SW 1271 (cell line): ENCODE measurements at places on chromosomes 12 and 14.

- no peak for DNase-seq
Observed at GRCh38 chr12:120116441-120116791, at the start of gene RAB35. TSS of gene RAB35 (minus strand) at chr12:120116753. CDS start at chr12:120116650, 103 bp downstream.

GRCh38 chr12:44063671-44064070 lies 227.8 kb downstream of the TMEM117 start:
- no peak for DNase-seq

- DNase-seq = no peak
Observed at GRCh38 chr12:124493809-124494750, 73.3 kb downstream of the NCOR2 start.

GRCh38 chr12:79549531-79550271 lies 141.1 kb downstream of the PAWR start:
- DNase-seq = no peak

DNA sequence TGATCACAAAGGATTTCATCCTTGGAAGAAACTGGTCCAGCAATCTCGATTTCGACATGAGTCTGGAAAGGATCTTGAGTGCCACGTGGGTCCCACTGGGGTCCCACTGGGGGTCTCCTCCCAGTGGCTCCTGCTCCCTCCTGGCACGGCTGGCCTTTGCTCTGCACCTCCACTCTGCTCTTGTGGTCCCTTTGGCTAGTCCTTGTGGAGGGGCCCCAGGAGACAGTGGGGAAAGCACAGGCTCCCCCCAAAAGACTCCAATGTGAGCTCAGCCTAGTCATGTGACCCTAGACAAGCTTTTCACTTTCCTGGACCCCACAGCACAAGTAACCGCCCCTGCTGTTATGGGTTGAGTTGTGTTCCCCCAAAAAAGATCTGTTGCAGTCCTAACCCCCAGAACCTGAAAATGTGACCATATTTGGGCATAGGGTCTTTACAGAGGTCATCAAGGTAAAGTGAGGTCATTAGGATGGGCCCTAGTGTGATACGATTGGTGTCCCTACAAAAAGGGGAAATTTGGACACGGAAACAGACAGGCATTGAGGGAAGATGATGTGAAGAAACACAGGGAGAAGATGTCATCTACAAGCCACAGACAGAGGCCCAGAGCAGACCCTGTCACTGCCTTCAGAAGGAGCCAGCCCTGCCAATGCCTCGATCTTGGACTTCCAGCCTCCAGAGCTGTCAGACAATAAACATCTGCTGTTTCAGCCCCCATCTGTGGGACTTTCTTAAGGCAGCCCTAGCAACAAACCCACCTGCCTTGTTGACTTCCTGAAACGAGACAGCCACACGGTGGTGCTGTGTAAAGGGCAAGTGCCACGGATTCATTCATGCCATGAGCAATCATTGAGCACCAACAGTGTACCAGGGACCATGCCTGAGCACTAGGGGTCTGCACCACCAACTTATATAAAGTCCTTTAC lies 23.8 kb upstream of the PPP2R5C start:
- DNase-seq = no peak

DNA sequence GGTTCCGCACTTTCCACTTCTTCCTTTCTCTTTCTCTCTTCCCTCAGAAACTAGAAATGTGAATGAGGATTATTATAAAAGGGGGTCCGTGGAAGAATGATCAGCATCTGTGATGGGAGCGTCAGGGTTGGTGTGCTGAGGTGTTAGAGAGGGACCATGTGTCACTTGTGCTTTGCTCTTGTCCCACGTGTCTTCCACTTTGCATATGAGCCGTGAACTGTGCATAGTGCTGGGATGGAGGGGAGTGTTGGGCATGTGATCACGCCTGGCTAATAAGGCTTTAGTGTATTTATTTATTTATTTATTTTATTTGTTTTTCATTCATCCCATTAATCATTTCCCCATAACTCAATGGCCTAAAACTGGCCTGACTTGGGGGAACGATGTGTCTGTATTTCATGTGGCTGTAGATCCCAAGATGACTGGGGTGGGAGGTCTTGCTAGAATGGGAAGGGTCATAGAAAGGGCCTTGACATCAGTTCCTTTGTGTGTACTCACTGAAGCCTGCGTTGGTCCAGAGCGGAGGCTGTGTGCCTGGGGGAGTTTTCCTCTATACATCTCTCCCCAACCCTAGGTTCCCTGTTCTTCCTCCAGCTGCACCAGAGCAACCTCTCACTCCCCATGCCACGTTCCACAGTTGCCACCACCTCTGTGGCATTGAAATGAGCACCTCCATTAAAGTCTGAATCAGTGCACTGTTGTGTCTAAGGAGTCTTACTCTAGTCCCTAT lies 4.6 kb upstream of the ATN1 start:
- DNase-seq = no peak

- no peak for DNase-seq
Observed at GRCh38 chr12:48281811-48282210, 68.9 kb downstream of the ZNF641 start.

DNA sequence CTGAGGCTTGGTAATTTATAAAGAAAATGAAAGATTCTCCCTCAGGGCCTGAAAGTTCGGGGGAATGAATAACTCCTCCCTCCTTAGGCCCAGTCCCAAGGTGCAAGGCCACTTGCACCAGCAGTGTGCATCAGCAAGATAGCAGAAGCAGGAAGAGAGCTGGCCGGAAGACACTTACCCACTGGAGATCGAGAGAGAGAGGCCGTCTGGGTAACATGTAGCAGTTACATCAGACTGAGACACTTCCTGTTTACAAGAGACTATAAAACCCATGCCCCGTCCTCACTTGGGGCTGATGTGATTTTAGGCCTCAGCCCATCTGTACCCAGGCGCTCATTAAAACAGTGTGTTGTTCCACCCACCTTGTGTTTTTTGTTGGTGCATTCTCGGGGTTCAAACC lies 85.2 kb downstream of the TMTC3 start:
- DNase-seq = no peak

GRCh38 chr14:68784226-68784910 lies 8.5 kb downstream of the ZFP36L1 start:
- no peak for DNase-seq

DNA sequence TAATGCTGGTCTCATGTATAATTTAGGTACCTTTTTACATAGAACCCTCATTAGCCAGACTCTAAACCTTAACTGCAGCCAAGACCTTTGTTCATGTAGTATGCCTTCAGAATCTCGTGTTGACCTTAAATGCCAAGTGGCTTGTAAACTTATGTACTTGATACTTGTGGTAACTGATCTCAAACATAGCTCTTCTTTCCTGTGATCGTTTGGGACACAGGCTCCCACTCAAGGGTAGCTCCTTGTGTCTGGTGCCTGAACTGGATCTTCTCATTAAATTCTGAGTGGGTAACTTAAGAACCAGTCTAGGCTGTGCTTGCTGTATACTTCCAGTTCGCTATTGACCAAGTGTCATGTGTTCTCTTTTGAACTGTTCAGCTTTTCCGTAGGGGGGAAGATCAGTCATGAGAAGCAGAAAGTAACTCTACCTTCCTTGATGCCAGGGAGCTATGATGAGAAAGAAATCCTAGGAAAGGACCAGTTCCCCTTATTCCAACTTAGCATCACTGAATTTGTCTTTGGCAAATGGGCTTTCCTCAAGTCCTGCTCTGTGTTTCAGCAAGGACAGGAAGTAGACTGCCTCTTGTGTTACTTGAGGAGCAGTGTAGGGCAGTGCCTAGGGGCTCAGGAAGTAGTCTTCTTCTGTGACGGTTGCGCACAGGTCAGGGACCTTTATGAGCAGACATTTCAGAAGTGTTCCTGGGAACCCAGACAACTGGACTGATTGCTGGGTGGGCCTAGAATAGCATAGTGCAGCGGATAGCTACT lies 2.5 kb downstream of the LGALS3 start:
- DNase-seq = no peak

DNA sequence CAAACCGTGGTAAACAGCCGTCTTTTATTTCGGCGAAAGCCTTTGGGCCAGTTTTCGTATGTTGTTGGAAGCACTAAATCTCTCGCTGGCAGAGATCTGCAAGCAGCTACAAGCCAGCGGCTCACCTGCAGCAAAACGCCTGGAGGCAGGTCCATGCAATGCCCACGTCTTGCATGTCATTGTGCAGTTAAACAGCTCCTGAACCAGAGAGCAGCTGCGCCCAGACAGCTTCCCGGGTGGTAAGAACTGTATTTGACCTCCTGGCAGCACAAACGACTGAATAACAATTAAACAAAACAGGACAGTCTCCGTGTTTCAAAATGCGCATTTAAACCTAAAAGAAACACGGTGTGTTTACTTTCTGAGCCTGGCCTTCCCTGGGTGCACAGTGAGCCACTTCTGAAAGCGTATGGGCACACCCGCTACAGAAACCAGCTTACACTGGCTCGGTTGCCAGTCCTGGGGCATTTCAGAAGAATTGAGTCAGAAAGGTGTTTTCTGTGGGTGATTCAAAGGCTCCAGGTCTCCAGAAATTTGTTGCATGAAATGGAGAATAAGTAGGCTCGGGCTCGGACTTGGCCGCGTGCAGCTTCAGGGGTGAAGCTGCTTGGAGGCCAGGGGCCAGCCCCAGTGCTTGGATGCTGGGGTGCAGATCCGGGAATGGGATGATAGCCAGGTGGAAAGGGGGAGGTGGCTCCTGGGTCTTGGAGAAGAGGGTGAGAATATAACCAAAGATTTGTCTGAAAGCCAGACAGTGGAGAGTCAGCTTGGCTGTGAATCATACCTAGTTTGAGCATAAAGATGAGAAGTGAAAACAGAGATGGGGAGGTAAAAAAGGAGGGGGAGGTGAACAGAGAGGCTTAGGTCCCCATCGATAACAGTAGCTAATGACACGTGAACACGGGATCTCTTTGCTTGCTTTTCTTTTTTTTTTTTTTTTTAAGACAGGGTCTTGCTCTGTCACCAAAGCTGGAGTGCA lies 24.9 kb upstream of the FZD10 start:
- DNase-seq = no peak

GRCh38 chr14:90784621-90785270 lies 31.5 kb downstream of the TTC7B start:
- DNase-seq = no peak

GRCh38 chr12:25052196-25052913 lies 103.5 kb upstream of the BCAT1 start:
- DNase-seq = no peak

- no peak for DNase-seq
Observed at GRCh38 chr14:60396718-60397343, 89.0 kb downstream of the C14orf39 start.

DNA sequence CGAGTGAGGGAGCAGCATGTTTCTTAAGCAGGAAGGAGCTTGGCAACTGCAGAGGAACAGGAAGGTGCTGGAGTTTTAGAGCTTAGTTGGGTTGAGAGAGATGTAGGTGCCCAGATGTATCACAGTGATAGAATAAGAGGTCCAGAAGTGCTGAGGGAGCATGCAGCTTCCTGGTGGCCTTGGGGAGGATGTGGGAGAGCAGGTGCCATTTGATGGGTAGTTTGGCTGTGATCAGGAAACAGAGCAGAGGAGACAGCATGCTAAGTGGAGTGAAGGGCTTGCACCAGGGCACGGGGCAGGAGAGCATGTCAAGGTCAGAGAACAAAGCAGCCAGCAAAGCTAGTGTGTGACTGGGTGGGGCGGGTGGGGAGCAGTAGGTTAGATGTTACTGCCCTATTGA lies 74.8 kb downstream of the PAPOLA start:
- DNase-seq = no peak

DNA sequence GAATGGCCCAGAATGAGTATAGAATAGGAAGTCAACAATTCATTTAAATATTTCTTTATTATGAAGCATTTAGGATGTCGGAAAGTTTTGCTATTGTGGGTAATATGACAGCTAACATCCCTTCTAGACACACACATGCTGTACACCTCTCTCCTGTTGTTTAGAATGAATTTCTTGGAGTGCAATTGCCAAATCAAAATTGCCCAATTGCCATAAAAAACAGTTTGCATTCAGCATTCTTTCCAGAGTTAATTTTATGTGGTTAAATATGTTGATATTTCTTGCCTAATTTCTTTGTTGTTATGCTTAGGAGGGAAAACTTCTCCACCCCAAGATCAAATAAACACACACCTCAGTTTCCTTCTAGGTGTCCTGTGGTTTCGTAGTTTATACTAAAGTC lies 16.9 kb upstream of the SMCO2 start:
- no peak for DNase-seq

DNA sequence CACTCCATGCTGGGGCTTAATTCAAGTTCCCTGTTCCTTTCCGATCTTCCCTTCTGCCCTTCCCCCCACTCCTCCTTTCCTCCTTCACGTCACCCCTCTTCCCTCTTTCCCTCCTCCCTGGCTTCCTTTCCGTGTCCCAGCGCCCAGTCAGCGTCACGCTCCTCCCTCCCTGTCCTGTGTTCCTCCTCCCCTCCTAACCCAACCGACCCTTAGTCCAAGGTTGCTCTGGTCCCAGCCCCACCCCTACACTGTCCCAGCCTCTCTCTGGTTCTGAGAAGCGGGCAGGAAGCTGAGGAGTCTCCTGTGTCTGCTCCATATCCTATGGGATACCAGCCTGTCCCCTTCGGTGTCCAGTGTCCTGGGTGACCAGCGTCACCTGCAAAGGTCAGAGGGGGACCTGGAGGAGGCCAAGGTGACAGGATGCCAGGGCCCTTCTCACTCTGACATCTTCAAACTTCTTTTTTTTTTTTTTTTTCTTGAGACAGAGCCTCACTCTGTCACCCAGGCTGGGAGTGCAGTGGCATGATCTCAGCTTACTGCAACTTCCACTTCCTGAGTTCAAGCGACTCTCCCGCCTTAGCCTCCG lies 56.2 kb upstream of the TSPAN9 start:
- DNase-seq = no peak

GRCh38 chr14:54556535-54556934 lies 10.4 kb upstream of the SAMD4A start:
- DNase-seq = no peak

DNA sequence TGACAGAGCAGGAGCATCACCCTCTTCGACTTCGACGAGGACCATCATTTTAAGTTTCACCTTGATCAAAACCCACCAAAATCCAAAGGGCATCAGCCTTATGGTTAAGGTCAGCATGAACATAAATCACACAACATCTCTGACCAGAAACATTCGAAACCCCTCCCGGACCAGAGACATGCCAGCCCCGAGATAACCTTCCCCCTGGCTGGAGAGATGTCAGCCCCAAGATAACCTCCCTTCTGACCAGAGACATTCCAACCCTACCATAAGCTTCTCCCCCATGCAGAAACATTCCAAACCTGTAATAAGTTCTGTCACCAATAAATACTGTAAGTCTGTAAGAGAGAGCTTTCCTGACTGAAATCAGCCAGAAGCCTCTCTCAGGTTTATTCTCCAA lies 6.3 kb downstream of the PCNX4 start:
- DNase-seq = no peak

- DNase-seq = no peak
Observed at GRCh38 chr14:49897965-49898364, 5.1 kb downstream of the ARF6 start.

- DNase-seq = no peak
Observed at GRCh38 chr12:83954071-83954789, 958.4 kb downstream of the SLC6A15 start.

GRCh38 chr14:22303589-22304195 lies 285.3 kb downstream of the DAD1 start:
- DNase-seq = peak; percentile 44

GRCh38 chr14:87573591-87573990 lies 419.4 kb downstream of the GALC start:
- no peak for DNase-seq

GRCh38 chr12:42468341-42468821 lies 121.2 kb downstream of the PRICKLE1 start:
- DNase-seq = no peak

GRCh38 chr14:105492031-105492970 lies 1.3 kb downstream of the TEDC1 start:
- no peak for DNase-seq
